ENCODE measurements at places on chromosomes 3 and 15.

- DNase-seq: no peak
These were observed 141.4 kb upstream of the MRPS22 start for GRCh38 chr3:139202226-139202958.

DNA sequence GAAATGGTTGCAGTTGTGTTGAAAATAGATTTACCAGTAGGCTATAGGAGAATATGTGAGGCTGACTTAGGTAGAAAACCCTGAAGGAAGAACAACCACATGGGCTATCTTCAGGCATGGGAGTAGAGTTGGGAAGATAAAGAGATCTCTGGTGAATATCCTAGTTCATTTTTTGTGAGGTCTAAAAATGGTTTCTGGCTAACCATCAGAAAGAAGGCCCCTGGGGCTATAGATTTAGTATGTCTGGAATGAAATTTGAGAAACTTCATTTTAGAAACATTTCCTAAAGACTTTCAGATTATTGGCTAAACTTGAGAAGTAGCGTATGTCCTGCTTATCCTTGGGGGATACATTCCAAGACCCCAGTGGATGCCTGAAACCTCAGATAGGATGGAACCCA is 148.2 kb downstream of the NAALADL2 start:
- DNase-seq: no peak

GRCh38 chr15:58021332-58022230 is 43.9 kb downstream of the ALDH1A2 start:
- DNase-seq: no peak

DNA sequence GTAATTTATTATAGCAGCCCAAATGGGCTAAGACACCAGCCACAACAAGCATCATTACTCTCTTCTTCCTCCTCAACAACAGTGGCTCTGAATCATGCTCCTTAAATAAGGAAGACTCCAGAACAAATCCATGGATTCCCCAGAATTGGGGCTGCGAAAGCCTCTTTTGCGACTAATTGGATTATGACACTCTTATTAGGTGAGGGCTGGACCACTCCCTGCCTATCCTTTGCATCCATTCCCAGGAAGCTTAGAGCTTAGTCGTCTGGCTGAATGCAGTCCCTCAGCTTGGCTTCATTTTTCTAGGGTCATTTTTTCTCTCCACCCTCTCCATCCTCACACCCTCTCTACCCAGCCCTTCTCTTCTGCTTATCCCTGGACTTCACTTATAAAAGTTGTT is 227.7 kb downstream of the ZNF621 start:
- no peak for DNase-seq

DNA sequence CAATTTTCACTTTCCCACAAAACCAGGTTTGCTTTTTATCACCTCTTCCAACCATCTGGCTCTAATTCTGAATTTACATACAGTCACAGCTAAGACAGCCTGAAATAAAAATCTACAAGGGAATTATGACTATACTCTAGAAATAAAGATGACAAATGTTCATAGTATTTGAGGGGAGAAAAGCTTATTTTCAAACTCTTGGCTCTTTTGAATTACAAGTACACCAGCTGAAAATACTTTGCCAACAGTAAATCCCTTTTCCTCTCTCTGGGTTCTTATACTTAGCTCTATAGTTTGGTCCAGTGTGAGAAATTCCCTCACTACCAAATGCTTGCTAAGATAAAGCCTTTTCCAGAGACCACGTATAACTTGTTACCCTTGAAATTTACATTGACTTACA is 1037.9 kb downstream of the ROBO1 start:
- no peak for DNase-seq

DNA sequence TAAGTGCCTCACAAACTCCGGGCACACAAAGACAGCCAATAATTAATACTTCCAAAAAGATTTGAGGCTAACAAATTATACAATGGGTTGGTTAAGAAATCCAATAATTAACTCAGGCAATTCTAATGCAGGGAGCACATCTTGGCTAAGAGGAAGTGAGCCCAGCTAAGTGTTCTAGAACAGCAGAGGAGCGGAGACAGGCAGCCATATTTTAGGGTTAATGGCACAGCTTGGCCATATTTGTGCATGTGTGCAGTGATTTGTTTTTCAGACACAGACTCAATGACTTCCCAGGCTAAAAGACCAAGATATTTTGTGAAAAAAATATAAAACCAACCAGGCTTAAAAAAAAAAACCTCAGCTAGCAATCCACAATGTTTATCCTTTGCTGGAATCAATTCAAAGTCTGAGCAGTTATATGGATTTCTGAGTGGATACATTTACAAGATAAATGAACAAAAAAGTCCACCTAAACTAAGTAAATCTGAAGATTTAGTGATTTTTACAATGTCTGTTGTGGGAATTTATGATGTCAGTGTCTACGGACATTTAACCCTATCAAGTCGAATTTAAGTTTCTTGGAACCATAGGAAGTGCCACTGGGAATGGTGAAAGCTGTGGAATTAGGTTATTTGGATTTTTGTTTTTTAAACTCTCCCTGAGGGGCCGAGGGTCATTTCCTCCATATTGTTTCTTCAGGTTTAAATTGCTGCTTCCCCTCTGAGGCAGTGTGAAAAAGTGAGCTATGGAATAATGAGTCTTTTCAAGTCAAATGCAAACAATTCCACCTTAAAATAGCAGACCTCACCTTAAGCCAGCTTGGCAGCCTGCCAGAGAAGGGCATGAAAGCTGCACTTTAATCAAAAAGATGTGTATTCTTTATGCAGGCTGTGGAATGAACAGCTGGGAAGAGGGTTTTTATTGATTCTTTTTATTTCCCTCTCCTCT is 413.7 kb upstream of the TBL1XR1 start:
- no peak for DNase-seq

DNA sequence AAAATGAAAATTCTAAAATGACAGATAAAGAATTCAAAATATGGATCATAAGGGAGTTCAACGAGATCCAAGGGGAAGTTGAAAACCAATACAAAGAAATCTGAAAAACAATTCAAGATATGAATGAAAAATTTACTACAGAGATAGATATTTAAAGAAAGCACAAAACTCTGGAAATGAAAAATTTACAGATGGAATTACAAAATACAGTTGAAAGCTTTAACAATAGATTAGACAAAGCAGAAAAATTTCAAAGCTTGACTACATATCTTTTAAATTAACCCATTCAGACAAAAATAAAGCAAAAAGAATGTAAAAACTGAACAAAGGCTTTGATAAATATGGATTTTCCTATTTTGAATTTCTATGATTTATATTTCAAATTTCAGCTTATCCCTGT is 211.1 kb downstream of the SLC9A9 start:
- DNase-seq: no peak

DNA sequence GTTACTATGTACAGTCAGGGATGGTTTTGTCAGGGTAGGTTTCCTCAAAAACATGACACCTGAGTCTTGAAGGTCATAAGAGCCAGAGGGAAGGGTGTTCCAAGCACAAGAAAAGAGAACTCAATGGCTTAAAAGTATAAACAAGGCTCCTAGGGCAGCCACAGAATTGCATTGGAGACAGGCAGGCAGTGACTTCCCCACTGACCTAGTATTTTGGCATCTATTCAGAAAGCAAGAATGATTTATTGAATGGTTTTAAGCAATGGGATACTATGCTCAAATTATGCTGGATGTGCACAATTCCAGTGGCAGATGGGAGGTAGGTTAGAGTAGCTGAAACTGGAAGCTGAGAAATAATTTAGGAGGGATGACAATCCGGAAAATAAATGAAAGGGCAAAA is 54.0 kb downstream of the TSC22D2 start:
- DNase-seq: no peak

- DNase-seq: no peak
These were observed at the start of gene PPARG for GRCh38 chr3:12288182-12289129. Gene PPARG, plus strand, starts transcription at chr3:12289070. Its CDS starts 90,642 bp downstream, at chr3:12379712.

GRCh38 chr3:122919291-122919610 is 108.3 kb downstream of the SEMA5B start:
- no peak for DNase-seq

DNA sequence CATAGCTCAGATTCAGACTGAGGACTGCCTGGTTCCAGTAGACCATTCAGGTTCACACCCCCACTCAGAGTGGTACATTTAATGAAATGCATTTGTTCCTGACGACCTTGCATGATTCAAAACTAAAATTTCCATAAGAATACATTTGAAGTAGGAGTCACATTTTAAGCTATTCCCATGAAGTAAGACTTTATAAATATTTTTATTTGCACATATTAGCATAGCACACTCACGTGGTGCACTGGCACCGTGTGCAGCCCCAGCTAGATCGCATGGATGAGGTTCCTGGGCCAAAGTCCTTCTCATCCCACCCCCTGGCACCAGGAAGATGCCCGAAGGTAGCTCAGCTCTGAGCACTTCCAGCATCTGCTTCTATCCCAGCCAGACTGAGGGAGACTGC is 59.4 kb downstream of the SLCO2A1 start:
- DNase-seq: no peak

- DNase-seq: no peak
These were observed 336.8 kb upstream of the MCTP2 start for GRCh38 chr15:93894438-93895036.

DNA sequence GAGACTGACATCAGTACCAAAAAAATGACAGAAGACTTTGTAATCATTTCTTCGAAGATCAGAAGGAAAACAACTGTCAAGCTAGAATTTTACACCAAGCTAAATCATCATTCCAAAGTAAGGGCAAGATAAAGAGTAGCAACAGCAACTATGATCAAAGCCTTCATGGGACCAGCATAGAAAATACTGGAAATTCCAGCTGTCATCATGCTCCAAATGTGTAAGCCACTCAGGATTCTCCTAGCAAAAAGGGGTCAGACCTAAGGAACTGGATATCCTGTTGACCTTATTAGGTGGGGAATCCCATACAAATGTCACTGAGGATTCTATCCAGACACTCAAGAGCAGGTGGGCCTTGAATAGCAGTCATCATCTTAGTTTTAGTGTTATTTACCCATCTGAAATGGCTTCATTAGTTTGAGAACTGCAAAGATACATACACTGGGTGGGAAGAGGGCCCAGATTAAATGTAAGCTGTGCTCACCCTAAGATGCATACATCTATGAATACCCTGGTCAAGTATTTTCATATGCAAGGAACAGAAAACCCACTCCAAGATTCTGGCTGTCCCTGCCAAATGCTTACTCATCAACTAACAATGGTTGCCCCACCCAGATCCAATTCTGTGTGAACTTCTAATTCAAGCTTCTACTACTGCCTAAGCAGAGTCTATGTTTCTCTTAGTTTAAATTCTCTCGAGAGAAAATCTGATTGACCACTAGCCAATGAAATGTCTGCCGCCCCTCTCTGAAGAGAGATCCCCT is 33.5 kb downstream of the CLDN18 start:
- no peak for DNase-seq

- no peak for DNase-seq
These were observed 161.9 kb downstream of the FNDC3B start for GRCh38 chr3:172201136-172201869.

DNA sequence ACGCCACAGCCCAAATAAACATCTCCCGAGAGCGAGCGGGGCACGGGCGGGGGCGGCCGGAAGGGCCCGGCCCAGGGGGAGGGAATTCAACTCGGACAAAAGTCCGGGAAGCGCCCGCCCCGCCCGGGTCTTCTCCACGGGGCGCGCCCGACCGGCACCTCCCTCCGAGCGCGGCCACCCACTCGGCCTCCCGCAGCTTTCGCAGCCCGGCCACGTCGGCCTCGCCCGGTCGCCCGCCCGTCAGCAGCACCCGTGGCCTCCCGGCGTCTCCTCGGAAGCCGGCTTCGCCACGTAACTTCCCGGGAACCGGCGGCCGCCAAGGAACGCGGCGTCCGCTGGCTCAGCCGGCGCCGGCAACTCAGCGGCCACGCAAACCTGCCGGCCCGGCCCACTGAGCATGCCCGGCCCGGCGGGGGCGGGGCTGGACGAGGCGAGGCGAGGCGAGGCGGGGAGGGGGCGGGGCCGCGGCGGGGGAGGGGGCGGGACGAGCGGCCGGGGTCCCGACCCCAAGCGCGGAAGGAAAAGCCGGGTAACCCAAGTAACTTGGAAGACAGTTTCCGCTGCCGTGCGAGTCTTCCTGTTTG is at the start of gene TJP1:
TJP1 (minus strand) TSS at position 369 of the 584 bp plus-strand sequence. CDS start 440 bp downstream, outside the sequence.
- DNase-seq: no peak

- DNase-seq: no peak
These were observed 68.6 kb upstream of the CCDC39 start for GRCh38 chr3:180747805-180748361.

- no peak for DNase-seq
These were observed 60.2 kb downstream of the PIAS1 start for GRCh38 chr15:68114356-68114755.

- DNase-seq: no peak
These were observed 156.3 kb upstream of the TMC3 start for GRCh38 chr15:81530271-81530691.

GRCh38 chr3:135034891-135035440 is 239.9 kb downstream of the EPHB1 start:
- DNase-seq: no peak

GRCh38 chr15:101387574-101387973 is 92.5 kb upstream of the SNRPA1 start:
- DNase-seq: no peak

DNA sequence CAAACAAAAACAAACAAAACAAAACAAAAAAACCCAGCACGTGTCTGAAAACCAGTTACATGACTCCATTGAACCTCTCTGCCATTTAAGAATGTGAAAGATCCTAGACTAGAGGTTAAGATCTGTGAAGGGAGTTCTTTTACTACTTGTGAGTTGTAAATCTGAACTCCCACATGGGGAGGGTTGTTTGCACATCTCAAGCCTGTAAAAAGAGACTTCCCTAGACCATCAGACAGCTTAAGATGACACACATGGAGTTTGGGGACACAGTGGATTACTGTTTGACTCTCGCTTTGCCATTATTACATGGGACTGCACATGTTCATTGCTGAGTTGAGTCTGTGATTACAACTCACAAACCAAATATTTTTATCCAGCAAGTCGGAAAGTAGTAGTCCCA is 171.5 kb downstream of the SLC9A9 start:
- DNase-seq: no peak

GRCh38 chr15:36468746-36469145 is 110.7 kb upstream of the CDIN1 start:
- no peak for DNase-seq

- DNase-seq: no peak
These were observed 11.0 kb downstream of the PRKCD start for GRCh38 chr3:53171827-53172505.

GRCh38 chr3:37765591-37766488 is 95.8 kb upstream of the CTDSPL start:
- DNase-seq: no peak

GRCh38 chr3:125221831-125222230 is 9.3 kb upstream of the SLC12A8 start:
- no peak for DNase-seq

DNA sequence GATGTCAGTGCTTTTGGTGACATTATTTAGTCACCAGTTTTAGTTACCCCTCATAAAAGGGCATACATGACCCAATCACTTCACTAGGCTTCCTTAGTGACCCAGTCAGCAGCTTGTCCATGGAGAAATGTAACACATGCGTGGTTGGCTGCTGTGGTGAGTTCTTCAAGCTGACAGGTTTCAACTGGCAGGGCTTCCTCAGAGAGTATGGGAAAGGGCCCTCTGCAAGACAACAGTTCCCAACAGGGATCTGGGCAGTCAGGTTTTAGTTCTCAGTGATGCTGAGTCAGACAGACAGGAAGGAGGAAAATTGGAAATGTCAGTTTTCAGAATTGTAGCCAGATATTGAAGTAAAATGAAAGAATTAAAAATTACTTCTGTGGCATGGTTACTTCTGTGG is 282.5 kb downstream of the TBL1XR1 start:
- no peak for DNase-seq

Measured in stimulated activated CD8-positive, alpha-beta memory T cell treated with anti-CD3 and anti-CD28 coated beads, Interleukin-2, amount 100 ng/mL, for 48 hours (primary cell).